ENCODE measurements at places on chromosomes 6 and 20.

DNA sequence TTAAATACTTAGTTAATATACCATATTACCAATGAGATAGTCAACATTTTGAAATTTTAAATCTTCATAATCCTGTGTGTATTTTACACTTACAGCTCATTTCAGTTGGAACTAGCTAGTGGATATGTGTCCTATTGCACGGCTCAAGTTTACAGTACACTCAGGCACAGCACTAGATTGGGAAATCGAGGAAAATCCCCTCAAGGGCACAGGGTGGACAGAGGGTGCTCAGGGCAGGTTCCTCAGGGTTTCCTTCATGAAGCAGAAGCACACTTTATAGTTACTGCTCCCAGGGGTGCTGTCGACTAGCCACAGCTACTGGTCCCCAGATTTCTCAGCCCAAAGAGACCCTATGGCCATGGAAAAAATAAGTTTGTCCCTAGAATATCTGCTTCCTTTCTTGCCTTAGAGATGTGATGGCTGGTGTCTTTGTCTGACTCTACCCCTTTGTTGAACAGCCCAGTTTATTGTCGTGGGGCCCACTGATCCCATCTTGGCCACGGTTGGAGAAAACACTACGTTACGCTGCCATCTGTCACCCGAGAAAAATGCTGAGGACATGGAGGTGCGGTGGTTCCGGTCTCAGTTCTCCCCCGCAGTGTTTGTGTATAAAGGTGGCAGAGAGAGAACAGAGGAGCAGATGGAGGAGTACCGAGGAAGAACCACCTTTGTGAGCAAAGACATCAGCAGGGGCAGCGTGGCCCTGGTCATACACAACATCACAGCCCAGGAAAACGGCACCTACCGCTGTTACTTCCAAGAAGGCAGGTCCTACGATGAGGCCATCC is 1.5 kb downstream of the BTN2A1 start:
- no peak for DNase-seq

- DNase-seq, result no peak
Measured at GRCh38 chr20:9166153-9166780, 97.4 kb downstream of the PLCB4 start.

DNA sequence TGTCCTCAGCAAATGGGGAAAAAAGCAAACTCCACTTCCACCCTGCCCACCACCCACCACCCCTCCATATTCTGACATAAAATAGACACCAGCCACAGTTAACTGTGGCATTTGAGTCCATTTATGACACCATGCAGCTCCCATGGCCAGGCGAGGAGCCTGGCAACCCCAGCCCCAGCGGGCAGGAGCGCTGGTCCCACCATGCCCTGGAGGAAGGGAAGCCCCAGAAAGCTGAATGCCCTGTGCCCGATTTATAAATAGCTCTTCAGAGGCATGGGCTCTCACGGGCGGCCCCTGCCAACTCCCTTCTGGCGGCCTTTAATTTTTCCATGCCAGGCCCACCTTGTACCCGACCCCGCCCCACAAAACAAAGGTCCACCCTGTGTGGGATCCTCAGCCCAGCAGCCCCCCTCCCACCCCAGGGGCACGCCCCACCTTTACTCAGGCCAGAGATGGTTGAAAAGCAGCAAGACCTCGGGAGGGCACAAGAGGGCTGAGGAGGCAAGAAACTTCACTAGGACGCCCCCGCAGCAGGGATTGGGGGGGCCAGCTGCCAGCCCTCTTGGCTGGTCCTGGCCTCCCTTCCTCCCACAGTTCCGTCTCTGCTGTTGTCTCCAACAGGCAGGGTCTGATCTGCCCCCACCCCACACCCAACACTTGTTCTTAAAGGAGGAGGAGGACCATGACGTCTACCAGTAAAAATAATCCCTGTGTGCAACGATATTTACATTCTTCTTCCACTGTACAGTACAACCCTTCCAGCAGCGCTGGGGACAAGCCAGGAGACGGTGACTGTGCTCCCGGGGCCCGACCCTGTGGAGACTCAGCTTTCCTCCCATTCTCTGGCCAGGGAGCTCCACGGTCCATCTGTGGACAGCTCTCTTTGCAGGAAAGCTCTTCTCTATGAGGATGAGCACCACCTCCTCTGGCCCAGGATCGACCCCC is 115.6 kb upstream of the CDYL start:
- no peak for DNase-seq

- no peak for DNase-seq
Measured at GRCh38 chr6:7138921-7139358, 31.2 kb downstream of the RREB1 start.

- peak; percentile 69 for DNase-seq
Measured at GRCh38 chr20:5222919-5223634, 93.7 kb downstream of the PROKR2 start.

DNA sequence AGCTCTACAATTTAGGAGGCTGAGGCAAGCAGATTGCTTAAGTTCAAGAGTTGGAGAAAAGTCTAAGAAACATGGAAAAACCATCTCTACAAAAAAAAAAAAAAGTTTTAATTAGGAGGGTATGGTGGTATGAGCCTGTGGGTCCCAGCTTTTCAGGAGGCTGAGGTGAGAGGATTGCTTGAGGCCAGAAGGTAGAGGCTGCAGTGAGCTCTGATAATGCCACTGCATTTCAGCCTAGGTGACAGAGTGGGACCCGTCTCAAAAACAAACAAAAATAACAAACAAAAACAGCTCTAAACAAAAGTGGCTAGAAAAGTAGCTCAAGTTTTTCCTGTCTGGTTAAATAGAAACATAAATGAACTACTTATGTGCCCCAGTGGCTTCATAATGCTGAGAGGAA is 2133.6 kb upstream of the DEFB115 start:
- no peak for DNase-seq

DNA sequence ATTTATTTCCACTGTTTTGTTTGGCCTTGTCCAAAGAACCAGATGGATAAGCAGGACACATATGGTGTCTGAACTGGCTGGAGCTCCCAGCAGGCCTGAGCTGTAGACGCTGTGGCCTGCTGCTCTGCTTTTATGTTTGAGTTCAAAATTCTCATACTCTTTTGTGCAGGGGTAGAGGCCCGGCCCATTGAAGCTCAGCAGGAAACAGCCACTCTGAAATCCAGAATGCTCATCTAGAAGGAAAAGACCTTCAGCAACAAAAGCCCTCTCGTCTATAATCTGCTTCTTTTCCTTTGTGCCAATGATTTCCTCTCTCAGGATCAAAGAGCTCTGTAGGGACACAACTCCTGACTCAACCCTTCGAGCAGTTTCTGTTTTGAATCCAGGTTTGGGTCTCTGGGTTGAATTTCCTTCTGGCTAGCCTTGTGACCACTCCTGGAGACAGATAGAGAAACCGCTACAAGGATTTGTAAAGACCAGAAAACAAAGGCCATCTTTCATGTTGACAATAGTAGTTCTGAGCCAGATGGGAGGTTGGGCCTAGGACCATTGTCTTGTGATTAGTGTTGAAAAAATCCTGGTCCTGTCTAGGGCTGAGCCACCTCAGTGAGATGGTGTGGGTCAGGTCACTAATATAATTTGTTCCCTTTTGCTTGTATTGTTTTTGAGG is 446.7 kb downstream of the BCKDHB start:
- no peak for DNase-seq

GRCh38 chr20:59005523-59006166 is 1.4 kb downstream of the CTSZ start:
- no peak for DNase-seq

GRCh38 chr20:48456366-48457192 is 371.2 kb downstream of the PREX1 start:
- no peak for DNase-seq
